Muscle of leg (tissue), 16 donors: ENCODE measurements at places on chromosomes 4 and X.

GRCh38 chrX:48966796-48967579, 4.7 kb downstream of the KCND1 start:
- DNase-seq, result no peak

DNA sequence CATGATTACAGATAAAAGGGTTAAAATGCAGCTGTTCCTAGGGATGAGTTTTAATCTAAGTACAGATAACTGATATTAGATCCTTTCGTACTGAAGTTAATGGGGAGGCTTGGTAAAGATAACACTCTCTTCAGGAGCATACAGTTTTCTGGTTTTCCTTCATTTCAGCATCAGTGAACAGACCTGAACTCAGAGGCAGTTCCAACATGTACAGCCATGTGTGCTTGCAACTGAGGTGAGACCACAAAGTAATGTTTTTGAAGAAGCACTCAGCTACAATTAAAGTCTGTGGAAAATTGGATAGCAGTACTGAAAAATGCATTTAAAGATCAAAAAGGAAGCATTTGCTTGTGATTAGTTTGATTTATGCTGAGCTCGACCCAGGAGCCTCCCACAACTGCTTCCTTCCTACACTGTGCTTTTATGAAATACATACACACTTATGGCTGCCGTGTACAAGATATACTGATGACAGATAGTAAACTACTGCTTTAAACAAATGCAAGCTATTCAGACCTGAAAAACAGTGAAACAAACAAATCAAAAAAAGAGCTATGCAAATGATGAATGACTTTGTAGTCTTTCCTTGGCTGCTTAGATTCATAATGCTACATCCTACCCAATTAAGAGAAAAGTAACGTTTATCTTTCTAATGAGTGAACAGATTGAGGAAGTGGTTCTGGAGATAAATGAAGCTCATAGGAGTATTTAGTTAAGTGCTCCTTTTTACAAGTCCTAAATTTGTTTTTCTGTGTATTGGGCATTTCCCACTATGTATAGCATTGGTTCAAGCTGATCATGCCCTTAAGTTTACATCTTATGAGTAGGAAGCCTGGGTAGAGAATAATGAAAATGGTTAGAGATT, 68.4 kb downstream of the PDLIM5 start:
- no peak for DNase-seq

DNA sequence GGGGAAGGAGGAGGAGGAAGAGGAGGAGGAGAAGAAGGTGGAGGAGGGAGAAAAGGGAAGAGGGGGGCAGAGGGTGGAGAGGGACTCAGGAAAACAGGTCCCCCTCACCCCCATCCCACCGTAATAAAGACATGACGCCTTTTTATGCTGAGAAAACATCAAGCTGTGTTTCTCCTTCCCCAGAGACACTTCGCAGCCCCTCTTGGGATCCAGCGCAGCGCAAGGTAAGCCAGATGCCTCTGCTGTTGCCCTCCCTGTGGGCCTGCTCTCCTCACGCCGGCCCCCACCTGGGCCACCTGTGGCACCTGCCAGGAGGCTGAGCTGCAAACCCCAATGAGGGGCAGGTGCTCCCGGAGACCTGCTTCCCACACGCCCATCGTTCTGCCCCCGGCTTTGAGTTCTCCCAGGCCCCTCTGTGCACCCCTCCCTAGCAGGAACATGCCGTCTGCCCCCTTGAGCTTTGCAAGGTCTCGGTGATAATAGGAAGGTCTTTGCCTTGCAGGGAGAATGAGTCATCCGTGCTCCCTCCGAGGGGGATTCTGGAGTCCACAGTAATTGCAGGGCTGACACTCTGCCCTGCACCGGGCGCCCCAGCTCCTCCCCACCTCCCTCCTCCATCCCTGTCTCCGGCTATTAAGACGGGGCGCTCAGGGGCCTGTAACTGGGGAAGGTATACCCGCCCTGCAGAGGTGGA, 45.3 kb upstream of the SHOX start:
- no peak for DNase-seq

DNA sequence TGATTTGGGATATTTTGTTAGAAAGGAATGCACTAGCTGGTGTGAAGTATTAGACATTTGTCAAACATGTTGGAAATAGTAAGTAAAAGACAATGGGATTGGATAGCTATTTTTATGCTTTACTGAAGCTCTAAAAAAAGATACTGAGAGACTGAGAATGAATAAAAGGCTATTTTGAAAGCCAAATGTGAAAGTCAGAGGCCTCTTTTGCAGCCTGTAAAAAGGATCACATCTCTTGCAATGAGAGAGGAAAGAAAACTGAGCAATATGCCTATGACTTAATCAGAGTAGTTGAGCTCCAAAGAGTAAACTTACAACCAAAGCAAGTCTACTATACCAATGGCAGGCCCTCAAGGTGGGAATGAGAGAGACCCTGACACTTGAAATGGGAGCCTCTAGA, 212.6 kb upstream of the LCORL start:
- no peak for DNase-seq

DNA sequence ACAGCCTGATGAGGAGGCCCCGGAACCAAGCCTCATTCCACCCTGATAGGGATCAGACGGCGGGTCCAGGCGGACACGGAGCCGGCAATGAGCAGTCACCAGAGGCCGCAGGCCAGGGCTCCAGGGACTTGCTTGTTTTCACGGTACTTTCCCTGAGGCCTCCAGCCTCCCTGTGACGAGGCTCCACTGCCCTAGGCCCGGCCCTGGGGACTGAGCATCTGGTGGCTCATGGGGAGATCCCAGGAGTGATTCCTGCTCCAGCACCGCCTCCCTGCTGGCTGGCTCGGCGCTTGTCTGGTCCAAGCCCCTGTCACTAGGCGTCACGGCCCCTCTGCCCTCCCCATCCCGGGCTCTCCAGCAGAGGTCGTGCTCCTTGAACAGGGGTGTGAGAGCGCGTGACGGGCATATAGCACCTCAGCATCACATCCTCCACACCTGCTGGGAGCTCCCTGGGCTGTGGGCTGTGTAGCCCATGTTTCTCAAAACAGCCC, 14.1 kb downstream of the HTRA3 start:
- no peak for DNase-seq

DNA sequence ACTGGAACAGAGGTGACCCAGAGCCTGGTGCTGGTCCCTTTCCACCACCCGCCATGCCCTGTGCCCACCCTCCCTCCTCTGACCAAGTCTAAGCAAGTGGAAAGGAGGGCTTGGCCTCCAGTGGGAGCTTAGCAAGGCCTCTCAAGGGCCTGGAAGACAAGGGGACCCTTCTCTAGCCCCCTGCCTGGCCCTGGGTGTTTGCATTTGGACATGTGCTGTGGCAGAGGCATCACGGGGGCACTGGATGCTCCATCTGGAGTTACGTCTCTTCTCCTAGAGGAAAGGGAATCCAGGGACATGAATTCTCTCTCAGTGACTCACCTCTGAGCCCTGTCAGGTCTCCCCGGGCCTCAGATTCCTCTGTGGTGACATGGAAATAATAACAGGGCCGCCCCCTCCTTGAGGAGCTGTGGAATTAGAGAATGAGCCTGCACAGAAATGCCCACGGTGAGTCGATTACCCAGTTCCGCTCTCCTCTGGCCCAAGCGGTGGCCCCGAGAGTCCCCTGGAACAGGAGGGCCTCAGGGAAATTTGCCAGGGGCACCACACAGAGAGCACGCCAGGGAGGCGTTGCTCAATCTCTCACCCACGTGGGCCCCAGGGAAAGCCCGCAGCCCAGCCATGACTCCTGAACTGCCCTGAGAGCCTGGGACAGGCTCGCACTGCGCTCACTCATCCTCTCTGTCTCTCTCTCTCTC, 189.6 kb downstream of the BCOR start:
- DNase-seq, result no peak
